ENCODE measurements at places on chromosomes 4 and X.
A peak's percentile ranks its signal among the peaks of the same experiment; 100 is the strongest.

DNA sequence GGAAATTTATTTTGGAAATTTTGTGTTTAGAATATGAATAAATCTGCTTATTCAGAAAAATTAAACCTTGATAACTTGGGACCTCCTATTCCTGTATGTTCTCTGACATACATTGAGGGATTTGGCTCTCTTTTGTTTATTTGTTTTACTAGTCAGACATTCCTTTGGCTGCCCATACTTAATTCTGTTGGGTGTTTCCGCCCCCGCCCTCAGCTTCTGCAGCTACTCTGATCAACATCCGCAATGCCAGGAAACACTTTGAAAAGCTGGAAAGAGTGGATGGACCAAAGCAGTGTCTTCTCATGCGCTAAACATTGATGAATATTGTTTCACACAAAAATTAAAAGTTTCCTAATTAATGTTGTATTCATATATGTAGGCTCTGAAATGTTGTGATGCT lies 40.5 kb downstream of the RRAGB start:
- DNase-seq: no peak

GRCh38 chr4:153362184-153362583 lies 17.7 kb downstream of the MND1 start:
- no peak for DNase-seq

DNA sequence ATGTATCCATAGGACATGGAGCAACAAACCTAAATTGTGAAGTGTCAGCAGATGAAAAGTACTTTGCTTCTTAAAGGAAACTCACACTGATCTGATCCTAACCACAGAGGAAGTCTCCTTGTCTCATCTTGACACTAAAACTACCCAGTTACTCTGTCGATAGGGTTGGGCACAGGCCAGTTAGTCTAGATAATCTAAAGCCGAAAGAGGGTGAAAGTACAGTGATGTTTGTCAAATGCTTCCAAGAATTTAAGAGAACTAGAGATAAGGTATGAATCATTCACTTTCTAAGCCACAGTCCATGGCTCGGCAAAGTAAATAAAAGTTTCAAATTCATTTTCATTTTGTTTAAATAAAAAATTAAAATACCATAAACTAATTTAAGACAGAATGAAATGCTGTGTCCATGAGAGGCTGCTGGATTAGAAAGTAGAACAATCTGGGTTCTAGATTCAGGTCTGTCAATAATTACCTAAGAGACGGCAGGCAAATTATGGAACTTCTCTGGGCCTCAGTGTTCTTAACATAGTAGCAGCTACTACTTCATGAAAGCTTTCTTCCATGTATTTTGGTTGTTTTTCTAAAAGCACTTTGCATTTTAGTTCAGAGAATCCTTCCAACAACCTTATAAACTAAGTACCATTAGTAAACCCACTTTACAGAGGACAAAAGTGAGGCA lies 176.7 kb downstream of the LDB2 start:
- DNase-seq: no peak

DNA sequence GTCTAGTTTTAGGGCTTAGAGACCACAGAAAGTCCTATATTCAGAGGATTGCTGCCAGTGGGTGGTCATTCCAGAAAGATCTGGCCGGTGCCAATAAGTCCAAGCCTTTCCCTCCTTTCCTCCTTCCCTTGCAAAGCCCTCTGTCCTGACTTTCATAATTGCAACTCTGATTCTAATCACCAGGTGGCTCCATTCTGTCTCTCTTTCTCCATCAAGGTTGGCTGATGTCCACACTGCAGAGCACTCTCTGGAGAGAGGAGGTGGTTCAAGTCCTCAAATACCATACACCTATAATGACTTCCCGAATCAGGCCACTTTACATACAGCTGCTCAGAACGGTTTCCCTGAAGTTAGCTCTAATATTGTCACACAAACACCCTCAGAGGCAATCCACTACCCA lies 22.4 kb upstream of the ARMCX4 start:
- DNase-seq: peak; percentile 38

- peak; percentile 24 for DNase-seq
Measured at GRCh38 chr4:13088726-13089658, 395.1 kb downstream of the RAB28 start.

DNA sequence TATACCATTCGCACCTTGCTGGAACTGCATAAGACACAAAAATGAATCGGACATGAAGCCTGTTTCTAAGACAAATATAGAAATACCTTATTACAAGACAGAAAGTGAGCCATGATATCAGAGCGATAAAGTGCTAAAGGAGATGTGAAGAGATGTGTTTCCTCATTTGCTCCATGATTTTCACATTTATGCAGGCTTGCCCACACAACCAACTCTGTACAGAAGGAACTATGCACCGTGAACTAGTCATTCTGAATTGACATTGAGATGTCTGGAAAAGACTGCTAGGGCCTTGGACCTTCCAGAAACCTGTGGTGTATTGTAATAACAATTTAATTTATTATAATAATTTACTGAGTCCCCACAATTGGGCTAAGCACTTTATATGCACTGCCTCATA lies 38.6 kb upstream of the TXK start:
- no peak for DNase-seq

- DNase-seq: no peak
Measured at GRCh38 chrX:104482757-104483156, 83.2 kb upstream of the IL1RAPL2 start.

DNA sequence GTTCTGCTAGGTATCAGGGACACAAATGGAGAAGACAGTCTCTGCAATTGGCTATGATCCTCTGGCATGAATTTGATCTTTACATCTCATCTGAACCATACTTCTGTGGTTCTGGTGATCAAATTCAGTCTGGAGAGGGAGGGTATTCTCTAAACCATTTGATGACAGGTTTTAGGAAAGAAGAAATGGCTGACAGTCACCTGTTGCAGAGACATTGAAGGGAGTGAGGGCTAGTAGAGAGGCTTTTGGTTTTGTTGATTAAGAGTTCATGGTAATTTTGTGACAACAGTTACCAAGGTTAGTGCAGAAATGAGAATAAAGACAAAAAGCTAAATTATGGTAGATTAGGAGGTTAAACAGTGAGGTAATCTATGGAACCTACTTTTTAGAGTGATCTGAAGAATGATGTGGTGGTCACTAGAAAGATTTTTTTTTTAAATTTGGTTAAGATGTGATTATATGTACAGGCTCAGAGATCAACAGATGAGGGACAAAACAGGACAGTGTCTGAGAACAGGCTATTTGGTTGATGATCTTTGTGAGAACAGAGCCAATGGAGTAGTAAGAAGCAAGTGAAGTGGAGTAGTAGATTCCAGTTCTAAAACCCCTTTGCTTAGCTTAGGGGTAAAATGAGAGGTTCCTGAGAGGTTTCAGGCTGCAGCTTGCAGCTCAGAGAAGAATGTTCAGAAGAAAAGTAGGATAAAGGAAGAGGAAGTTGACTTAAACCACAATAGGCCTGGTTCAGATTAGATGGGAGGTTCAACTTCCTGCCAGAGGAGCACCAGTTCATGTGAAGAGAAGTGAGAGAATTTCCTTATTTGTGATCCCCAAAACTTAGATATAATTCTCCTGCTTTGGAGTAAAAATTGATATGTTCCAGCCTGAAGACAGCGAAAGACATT lies 34.7 kb downstream of the VSIG4 start:
- no peak for DNase-seq

GRCh38 chr4:185833055-185833598 lies 21.1 kb upstream of the SORBS2 start:
- no peak for DNase-seq

DNA sequence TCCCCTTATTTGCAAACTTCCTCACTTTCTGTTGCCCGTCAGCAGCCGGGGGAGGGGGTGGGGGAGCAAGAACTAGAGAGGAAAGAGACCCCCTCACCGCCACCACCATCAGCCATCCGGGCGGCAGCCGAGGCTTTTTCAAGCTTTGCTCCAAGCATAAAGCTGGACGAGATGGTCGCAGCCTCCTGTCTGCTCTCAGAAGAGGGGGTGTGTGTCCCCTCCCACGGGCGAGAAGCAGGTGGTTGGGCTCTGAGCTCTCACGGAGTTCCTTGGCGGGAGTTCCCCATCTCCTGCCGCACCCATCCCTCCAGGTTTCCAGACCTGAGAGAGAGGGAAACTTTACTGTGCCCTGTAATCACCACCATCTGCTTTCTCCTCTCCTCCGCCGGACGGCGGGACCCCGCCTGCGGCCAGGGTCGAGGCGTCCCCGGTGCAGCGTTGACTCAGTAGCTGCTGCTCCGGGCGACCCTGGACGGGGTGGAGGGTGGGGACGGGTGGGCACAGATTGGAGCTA lies 4.7 kb upstream of the ARX start:
- DNase-seq: no peak

DNA sequence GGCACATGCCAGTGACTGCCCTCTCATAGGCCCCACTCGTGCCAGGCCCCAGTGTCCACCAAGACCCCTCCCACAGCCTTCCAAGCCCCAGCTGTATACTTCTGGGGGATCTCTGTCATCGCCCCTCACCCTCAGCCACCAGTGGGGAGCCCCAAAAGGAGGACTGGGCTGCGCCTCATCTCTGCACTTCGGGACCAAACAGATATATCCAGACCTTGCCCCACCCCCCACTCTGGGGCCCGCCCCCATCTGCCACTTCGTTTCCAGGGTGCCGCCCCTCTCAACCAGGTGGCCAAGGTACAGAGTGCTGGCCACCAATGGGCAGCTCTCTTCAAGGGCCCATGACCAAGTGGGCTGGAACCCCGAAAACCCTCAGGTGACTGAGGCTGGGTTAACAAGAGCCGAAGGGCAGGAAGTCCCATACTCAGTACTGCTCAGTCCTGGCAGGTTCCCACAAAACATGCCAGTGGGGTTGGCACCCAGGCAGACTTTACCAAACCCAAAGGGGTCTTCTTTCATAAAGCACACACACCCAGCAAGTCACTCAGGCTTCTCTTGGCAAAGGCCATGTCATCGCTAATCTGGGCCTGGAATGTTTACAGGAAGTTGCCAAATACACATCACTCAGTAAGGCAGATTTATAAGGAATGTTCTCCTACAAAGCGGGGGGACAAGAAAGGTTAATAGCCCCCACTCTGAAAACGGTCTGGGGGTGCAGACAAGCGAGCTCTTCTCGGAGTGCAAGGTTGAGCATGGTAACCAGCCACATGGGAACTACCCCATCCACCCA lies 4.4 kb downstream of the ZFYVE28 start:
- DNase-seq: no peak

GRCh38 chr4:52889778-52890520 lies 27.8 kb downstream of the RASL11B start:
- DNase-seq: no peak

DNA sequence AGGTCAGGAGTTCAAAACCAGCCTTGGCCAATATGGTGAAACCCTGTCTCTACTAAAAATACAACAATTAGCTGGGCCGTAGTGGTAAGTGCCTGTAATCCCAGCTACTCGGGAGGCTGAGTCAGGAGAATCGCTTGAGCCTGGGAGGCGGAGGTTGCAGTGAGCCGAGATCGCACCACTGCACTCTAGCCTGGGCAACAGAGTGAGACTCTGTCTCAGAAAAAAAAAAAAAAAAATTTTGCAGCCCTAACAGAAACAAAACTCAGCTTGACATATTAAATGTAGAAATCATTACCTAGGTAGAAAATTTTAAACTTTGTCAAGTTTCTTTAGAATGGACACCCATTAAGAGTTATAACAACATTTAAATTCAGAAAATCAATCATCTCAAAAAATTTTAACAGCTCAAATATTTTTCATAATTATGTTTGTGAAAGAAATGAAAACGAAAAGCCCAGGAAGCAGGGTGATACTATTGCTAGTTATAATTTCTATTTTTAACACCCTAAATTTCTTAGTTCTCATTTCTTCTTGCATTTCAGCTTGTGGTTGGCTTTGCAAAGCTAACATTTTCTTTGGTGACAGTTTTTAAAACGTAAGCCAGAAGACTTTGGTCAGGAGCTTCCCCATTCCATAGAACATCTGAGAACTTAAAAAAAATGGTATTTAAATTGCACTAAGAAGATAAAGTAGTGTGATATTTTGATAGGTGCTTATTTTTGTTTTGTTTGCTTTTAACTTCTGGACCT lies 33.3 kb upstream of the RBBP7 start:
- DNase-seq: no peak

DNA sequence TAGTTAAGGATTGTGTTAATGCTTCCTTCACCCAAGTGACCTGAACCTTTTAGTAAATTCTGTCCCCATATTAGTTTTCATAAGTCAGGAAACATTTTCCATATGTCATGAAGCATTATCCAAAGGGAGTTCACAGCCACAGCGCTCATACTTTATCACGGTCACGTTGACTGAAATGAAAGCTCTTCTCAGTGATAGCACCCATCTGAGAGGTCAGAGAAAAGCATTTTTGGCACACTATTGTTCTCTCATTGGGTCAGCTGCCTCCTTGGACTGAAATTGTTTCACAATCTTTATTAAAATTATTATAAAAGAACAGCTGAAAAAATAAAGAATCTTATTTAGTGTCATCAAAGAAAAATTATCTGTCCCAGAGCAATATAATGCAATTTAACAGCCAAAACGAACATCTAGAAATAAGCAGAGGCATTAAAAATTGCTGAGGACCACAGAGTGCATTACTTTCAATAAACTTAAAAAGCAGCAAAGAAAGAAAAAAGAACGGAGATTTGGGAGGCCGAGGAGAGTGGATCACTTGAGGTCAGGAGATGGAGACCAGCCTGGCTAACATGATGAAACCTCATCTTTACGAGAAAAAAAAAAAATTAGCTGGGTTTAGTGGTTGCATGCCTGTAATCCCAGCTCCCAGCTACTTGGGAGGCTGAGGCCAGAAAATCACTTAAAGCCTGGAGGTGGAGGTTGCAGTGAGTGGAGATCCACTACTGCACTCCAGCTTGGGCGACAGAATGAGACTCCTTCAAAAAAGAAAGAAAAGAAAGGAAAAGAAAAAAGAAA lies 680.8 kb upstream of the FAM241A start:
- no peak for DNase-seq

DNA sequence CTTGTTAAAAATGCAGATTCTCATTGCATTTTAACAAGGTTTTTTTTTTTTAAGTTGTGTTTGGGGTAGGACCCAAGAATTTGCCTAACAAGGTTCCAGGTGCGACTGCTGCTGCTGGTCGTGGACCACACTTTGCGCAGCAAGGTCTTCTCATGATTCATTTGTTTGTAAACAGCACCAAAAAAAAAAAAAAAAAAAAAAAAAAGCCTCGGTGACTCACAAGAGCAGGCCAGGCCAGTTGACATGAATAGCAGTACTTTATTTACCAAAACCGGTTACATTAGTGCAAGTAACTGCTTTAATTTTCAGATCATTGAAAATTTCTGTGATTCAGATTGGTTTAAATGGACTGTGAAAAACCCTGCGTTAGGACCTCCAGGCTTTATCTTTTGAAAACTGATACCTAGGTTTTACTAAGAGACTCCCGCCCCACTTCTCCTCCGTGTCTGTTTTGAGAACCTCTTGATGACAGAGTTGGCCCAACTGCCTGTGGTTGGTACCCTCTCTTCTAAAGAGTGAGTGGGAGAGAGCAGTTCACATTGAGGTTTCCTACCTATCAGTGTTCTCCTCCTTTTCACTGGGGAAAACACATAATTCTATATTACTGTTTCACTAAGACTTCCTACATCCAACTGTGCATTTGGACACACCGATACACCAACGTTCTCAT lies 86.2 kb downstream of the PHEX start:
- DNase-seq: no peak

DNA sequence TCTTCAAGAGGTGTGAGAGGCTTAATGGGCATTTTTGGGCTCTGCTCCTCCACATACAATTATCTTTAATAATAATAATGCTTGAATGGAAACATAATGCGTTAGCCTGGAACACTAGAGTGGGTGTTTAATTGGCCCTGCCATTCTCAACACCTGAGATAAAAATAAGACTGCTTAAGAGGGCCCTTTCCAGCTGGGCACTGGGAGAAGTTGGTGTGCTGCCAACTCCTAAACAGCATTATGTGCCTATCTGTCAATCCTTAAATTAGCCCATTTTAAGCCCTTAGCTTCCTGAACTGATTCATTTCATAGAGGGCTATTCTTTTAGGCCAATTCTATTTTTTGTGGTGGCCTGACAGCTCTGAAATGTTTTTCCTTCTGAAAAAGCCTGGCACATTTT lies 211.1 kb upstream of the ZIC3 start:
- DNase-seq: peak; percentile 5

Data from NCI-H2029 (cell line).